ENCODE measurements at places on chromosomes 4 and X. TPM values are rescaled to one million over a fixed set of nuclear protein-coding genes. Genes with fewer than 3 reads are reported as not detected.

GRCh38 chr4:105714071-105714521 lies 5.5 kb downstream of the GSTCD start:
- H3K27ac ChIP-seq = peak overlapping the region; percentile 34
- no peaks in the 10 kb centered on the region for H3K4me1 ChIP-seq
- peaks cover 2% of the 10 kb centered on the region for H3K36me3 ChIP-seq

DNA sequence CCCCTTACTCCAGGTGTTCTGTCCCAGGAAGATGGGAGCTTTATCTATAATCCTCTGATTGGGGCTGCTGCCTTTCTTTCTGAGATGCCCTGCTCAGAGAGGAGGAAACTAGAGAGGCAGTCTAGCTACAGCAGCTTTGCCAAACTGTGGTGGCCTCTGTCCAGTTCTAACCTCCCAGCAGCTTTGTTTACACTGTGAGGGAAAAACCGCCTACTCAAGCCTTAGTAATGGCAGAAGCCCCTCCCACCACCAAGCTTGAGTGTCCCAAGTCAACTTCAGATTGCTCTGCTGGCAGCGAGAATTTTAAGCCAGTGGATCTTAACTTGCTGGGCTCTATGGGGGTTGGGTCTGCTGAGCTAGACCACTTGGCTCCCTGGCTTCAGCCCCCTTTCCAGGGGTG lies 394.9 kb upstream of the PABPC5 start:
- DNase-seq = no peak
- H3K36me3 ChIP-seq = no peaks in the 10 kb centered on the region
- H3K27me3 ChIP-seq = no peaks in the 10 kb centered on the region
- no peak overlapping the region for H3K4me3 ChIP-seq
- no peak overlapping the region for H3K27ac ChIP-seq

GRCh38 chr4:153521478-153521877 lies 55.3 kb downstream of the TMEM131L start:
- H3K27me3 ChIP-seq = no peaks in the 10 kb centered on the region
- H3K36me3 ChIP-seq = no peaks in the 10 kb centered on the region
- peaks cover 6% of the 10 kb centered on the region for H3K4me1 ChIP-seq
- H3K27ac ChIP-seq = no peak overlapping the region

- H3K4me3 ChIP-seq = no peak overlapping the region
- H3K27me3 ChIP-seq = no peaks in the 10 kb centered on the region
- DNase-seq = no peak
- no peaks in the 10 kb centered on the region for H3K36me3 ChIP-seq
- no peak overlapping the region for H3K27ac ChIP-seq
- no peaks in the 10 kb centered on the region for H3K4me1 ChIP-seq
Observed at GRCh38 chrX:25295466-25295865, 279.7 kb upstream of the ARX start.

AMER1 gene
- 3.9 TPM for total RNA-seq

LRCH2 gene
- 0.13 TPM for total RNA-seq

NRK gene
- 0.03 TPM for total RNA-seq

CABS1 gene
- not detected for total RNA-seq

RBMXL3 gene
- not detected for total RNA-seq
